ENCODE measurements at places on chromosomes 6 and 20.

DNA sequence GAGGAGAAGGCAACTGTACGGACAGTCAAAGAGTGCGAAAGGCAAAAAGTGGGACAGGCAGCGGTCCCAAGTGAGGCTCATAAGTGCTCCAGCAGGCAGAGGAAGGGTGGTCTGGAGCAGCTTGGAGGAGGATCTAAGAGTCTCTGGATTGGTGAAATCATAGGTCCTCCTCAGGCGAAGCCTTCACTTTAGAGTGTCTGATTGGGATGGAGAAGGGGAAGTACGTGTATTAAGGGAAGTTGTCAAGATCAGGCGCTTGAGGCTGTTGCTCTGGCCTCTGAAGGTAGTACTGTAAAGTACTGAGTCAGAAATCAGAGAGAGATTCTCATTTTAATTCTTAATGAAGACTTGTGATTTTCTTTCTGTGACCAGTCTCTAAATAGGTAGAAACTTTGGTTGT, 185.6 kb downstream of the KIF16B start:
- no peak for DNase-seq

DNA sequence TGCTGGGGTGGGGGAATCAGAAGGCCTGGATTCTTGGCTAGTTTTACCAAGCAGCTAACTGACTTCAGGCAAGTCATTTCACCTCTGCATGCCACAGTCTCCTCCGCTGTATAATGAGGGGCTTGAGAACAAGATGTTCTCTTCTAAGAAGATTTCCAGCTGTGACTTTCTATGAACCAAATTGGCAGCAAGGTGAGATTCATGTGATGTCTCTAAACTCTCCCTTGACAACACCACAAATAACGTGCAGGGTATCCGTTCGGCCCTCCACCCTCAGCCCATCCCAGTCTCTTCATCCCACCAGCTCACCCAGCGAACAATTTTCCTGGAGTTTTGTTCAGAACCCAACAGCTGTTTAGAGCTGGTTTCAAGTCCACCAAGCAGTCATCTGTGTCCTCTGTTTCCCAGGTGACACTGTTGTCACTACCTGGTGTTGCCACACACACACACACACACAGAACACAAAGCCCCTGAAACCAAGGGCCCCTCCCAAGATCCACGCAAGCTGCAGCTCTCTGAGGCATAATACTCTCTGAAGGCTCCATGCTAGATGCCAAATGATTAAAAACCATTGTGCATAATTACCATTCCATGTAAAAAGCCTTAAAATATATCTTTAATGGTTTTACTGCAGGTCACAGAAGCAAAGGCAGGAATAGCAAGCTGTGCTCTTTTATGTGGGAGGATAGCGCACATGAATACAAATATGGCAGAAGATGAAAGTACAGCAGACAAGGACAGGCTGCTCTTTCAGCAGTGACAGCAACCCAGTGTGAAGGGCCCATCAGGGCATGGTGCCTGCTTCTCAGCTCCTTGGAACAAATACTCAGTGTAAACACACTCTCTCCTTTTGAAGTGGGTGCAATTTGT, 48.2 kb downstream of the ARHGAP18 start:
- DNase-seq = peak; percentile 20

DNA sequence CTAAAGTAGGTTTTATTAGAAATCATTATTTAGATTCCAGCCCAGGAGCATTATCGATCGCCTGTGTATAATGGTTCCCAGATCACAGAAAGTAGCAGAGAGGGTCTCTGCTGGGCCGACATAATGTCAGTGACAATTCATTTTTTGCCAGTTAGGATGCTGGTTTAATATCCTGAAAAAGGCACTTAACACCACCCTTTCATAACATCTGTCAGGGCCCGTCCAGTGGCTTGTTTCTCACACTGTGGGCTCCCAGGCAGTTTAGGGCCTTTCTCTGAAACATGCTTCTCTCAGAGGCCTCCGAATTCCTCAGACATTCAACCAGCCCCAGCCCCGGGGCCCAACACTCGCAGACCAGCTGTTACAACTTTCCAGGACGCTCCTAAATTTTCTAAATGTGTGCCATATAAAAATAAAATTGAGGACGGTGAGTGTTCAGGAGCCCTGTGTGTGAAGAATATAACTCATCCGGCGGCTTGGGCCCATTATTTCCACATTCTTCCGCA, 108.6 kb upstream of the EYA4 start:
- no peak for DNase-seq

DNA sequence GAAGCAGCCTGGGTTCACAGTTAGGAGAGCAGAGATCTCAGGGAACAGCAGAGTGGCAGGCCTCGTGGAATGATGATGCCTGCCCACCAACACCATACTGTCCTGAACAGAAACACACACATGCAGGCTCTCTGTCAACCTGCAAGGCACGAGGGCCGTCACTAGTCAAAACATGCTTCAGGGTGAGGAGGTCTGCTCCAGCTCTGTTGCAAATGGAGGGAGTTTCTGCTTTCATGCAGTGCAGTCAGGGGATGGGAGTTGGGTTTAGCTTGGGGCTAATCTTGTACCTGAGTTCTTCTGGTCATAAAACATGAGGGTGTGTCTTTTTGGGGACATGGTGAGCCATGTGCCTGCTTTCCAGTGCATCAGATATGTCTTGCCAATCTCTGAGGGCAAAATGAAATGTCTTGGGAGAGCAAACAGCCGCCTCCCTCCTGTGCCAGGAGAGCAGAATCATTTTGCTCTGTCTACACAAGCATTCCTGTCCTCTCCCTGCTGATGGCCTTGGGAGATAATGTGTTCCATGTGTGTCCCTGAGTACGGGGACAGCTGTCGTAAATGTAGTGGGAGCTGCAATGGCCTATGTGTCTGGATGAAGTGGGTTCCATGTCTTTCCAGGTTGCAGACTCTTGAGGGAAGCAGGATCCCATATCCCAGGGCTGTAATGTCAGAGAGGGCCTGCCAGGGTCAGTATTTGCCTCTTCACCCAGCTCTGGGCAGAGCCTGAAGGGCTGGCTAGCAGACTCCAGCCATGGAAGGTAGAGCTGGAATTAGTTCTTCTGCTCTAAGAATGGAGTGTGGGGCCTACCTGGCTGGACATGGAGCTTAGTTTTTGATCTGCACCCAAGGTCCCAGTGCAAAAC, 40.6 kb downstream of the MAFB start:
- no peak for DNase-seq

- no peak for DNase-seq
Measured at GRCh38 chr20:6075428-6076219, 21.8 kb upstream of the LRRN4 start.

DNA sequence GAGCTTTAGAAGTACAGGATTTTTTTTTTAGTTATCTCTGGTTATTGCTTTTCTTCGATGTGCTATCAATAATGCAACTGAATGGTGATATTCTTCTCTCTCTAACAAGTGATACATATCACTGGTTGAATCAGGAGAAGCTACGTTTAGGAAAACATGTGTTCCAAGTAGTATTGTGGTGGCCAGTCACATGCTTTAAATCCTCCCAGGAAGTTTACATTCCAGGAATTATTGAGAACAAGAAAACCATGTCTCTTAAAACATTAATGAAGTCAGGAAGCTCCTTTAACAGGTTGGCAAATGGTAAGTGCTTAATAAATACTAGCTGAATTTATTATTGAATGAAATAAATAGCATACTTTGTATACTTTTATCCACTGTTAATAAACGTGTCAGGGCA, 371.1 kb downstream of the BCKDHB start:
- no peak for DNase-seq

DNA sequence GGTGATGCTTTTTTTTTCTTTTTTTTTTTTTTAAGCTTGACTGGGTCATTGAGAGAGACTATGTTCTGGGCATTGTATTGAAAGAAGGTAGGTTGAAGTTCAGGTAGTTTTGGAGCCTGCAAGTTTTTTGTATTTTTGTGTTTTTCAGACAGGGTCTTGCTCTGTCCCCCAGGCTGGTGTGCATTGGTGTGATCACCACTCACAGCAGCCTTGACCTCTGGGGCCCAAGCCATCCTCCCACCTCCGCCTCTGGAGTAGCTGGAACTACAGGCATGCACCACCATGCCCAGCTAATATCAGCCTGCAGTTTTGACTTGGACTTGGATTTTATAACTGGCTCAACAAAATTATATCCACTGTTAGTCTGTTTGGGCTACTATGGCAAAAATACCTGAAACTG, 31.7 kb upstream of the TFAP2A start:
- no peak for DNase-seq

DNA sequence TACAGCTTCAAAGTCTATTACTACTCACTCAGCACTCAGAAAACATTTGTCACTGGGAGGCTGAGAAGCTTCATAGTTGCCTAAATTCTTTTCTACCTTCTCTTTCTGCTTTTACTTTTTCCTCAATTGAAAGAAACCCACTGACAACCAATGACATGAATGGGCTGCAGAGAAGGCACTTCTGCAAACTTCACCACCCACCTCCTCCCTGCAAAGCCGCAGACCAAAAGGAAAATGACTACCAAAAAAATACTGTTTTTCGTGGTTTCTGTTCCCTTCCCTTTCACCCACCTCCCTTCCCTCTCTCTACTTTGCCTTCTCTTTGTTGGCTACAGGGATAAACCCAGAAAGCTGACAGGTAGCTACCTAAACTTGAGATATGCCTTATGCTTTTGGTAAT, 3.2 kb downstream of the GNAS-AS1 start:
- no peak for DNase-seq
